ENCODE measurements at places on chromosomes 3 and 15. TPM values are rescaled to one million over a fixed set of nuclear protein-coding genes. Genes with fewer than 3 reads are reported as not detected.

GRCh38 chr3:173214576-173214975, 73.5 kb upstream of the SPATA16 start:
- no peaks in the 10 kb centered on the region for H3K27me3 ChIP-seq
- H3K4me3 ChIP-seq: no peak overlapping the region
- H3K4me1 ChIP-seq: no peaks in the 10 kb centered on the region
- DNase-seq: no peak
- no peak overlapping the region for H3K27ac ChIP-seq

DNA sequence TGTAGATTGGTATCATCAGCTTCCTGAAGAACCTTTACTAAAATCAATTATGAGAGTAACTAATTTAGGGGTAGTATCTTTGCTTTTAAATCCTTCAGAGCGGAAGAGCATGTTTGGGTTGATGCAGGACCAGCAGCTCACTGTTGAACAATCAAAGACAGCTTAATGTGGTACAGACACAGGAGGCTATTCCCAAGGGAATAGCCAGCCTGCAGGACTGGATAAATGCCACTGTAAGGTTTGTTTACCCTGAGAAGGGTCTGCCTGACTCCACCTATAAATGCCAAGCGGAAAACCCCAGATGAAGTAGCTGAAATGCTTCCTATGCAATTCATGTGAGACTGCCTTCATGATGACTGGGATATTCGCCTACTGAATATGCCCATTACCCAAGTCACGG, 16.0 kb upstream of the STAC start:
- H3K27me3 ChIP-seq: no peaks in the 10 kb centered on the region
- no peak overlapping the region for H3K4me3 ChIP-seq
- no peak for DNase-seq
- H3K27ac ChIP-seq: no peak overlapping the region

GRCh38 chr15:80350941-80351610, 53.1 kb upstream of the ARNT2 start:
- H3K36me3 ChIP-seq: no peaks in the 10 kb centered on the region
- no peak overlapping the region for H3K4me3 ChIP-seq
- no peaks in the 10 kb centered on the region for H3K4me1 ChIP-seq
- H3K27ac ChIP-seq: no peak overlapping the region

- no peaks in the 10 kb centered on the region for H3K4me1 ChIP-seq
- no peak for DNase-seq
- no peak overlapping the region for H3K4me3 ChIP-seq
- H3K27ac ChIP-seq: no peak overlapping the region
Observed at GRCh38 chr3:134075568-134075825, 45.8 kb upstream of the SLCO2A1 start.

DNA sequence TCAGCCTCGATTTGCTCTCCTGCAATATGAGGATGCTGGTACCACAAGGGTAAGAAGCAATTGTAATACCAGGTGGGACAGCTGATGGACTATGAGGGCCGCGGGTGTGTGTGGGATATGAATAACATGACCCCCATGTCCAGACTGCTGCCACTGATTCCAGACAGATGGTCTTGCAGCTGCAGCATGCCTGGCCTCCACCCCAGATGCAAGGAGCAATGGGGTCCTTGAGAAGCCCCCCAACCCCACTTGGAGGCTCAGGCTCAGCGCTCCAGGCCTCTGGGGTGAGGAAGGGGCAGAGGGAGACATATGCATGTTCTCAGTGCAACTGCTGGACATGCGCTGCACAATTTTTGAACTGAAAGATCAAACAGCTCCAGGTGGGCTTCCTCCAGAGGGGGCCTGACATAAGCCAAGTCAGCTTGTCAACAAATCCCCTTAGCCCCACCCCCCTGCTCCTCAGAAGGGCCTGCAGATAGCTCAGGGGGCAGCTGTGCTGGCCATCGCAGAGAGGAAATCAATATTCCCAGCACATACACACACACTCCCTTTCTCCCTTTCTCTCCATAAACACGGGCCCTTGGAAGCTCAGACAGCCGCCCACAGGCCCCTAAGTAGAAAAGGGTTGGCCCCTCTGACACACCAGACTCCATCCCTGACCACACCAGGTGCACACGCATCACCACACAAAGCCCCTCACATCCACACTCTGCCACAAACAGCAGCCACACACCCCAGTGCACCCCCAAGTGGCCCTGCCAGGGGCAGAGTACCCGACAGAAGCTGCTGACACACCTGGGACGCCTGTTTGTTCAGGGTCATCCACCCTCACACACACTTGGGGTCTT, 107.0 kb downstream of the IQSEC1 start:
- no peak overlapping the region for H3K27ac ChIP-seq
- peak overlapping the region; percentile 61 for H3K4me3 ChIP-seq
- no peaks in the 10 kb centered on the region for H3K36me3 ChIP-seq
- H3K4me1 ChIP-seq: peaks cover 2% of the 10 kb centered on the region
- H3K27me3 ChIP-seq: no peaks in the 10 kb centered on the region

- no peak overlapping the region for H3K27ac ChIP-seq
- no peak for DNase-seq
- no peaks in the 10 kb centered on the region for H3K27me3 ChIP-seq
Observed at GRCh38 chr3:24682141-24682547, 187.5 kb upstream of the THRB start.

GRCh38 chr3:180656406-180656805, 22.9 kb downstream of the CCDC39 start:
- no peaks in the 10 kb centered on the region for H3K36me3 ChIP-seq
- H3K4me3 ChIP-seq: no peak overlapping the region
- no peak for DNase-seq
- no peak overlapping the region for H3K27ac ChIP-seq
- no peaks in the 10 kb centered on the region for H3K4me1 ChIP-seq
- H3K27me3 ChIP-seq: no peaks in the 10 kb centered on the region

DNA sequence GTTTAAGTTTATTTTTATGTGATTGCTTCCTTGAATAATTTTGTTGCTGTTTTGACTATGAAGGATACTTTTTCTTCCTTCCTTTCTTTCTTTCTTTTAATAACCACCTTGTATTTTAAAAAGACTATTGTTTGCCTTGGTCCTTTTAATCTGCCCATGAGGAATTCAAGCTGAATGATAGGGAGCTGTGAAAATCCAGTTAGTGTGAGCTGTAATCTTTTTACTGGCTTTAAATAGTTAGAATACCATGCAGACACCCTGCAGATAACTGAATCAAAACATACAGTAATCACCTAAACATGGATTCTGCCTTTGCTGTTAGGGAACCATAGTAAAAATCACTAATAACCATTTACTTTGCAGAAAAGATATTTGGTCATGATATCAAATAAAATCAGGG, 110.7 kb downstream of the RSRC1 start:
- H3K36me3 ChIP-seq: no peaks in the 10 kb centered on the region
- H3K27ac ChIP-seq: no peak overlapping the region
- no peaks in the 10 kb centered on the region for H3K4me1 ChIP-seq
- H3K27me3 ChIP-seq: no peaks in the 10 kb centered on the region
- DNase-seq: no peak
- H3K4me3 ChIP-seq: no peak overlapping the region

- no peak overlapping the region for H3K27ac ChIP-seq
- no peaks in the 10 kb centered on the region for H3K36me3 ChIP-seq
- H3K4me3 ChIP-seq: no peak overlapping the region
- no peak for DNase-seq
- no peaks in the 10 kb centered on the region for H3K27me3 ChIP-seq
- H3K4me1 ChIP-seq: no peaks in the 10 kb centered on the region
Observed at GRCh38 chr15:28861031-28861534, 12.6 kb upstream of the GOLGA6L7 start.

DNA sequence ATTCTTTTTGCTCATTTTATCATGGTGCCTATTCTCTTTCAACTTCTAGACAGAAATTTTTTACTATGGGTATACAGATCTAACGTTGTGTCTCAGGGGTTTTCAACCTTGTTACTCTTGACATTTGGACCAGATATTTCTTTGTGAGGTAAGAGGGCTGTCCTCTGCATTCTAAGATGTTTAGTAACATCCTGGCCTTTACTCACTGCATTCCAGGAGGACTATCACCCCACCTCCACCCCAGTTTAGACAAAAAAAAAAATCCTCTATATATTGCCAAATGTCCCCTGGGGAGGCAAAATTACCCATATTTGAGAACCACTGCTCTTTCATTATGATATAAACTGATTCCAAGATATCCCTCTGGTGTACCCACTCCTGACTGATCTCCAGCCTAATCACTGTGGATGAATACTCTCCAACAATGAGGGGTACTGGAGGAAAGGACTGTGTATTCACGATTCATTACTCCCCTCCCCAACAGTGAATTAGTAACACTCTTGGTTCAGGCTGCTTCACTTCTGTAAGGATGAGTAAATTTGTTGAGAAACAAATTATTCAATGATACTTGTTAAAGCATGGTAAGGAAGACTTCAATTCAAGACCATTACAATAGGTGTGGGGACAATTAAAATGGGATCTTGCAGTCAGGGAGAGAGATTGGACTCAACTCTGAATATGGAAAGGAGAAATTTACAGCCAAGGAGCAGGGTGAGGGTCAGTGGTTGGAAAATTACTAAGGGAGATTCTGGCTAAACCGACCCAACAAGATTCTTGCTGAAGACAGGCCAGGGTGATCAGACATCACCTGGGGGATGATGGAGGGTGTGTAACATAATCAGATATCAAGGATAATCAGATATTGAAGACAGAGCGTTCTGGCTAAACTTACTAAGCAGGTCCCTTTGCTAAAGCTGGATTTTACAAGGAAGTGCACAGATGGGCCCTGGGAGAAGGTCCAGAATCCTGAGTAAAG, 123.8 kb upstream of the DAZL start:
- no peaks in the 10 kb centered on the region for H3K36me3 ChIP-seq
- no peak overlapping the region for H3K4me3 ChIP-seq
- H3K4me1 ChIP-seq: no peaks in the 10 kb centered on the region
- DNase-seq: no peak
- H3K27ac ChIP-seq: no peak overlapping the region

DNA sequence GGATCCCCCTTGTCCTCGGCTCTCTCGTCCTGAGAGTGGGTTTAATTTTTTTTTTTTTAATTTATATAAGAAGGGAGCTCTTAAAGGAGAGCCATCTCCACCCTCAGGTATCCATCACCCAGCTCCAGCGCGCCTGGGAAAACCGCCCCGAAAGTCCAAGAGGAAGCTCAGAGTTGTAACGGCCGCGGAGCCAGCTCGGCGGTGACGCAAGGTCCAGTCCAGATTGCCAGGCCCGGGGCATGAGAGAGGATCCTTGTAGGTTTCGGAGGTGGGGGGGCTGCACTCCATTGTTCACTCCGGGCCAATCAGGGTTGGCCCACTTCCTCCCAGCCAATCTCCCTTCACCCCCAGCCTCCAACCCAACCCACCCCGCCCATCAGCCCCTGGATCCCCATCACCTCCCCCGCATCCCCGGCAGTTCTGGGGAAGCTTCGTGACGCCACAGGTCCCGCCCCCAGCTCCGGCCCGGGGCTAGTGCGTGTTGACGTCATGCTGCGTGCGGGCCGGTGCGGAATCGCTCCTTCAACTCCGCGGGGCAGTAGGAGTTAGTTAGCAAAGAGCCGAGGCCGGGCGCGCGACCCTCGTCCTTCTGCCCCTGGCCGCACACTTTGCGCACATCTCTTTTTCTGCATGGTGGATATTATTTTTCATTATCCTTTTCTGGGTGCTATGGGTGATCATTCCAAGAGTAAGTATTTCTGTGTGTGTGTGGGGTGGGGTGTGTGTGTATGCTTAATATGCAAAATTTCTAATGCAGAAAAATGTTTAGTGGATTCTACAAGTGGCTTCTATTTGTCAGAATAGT, at the start of gene ISL2:
Gene ISL2 (plus strand): TSS at position 520 of the 805 bp plus-strand sequence. CDS start 111 bp downstream, at position 631.
- H3K4me3 ChIP-seq: peak within 1 kb of the TSS; percentile 47
- H3K27ac ChIP-seq: no peak within 1 kb of the TSS
- peaks cover 76% of the 10 kb centered on the region for H3K27me3 ChIP-seq
- H3K4me1 ChIP-seq: peaks cover 35% of the 10 kb centered on the region

- H3K27me3 ChIP-seq: no peaks in the 10 kb centered on the region
- no peak overlapping the region for H3K4me3 ChIP-seq
- H3K4me1 ChIP-seq: peaks cover 2% of the 10 kb centered on the region
- no peak for DNase-seq
- H3K36me3 ChIP-seq: no peaks in the 10 kb centered on the region
- H3K27ac ChIP-seq: no peak overlapping the region
Observed at GRCh38 chr3:64888165-64888564, 200.4 kb upstream of the ADAMTS9 start.

DNA sequence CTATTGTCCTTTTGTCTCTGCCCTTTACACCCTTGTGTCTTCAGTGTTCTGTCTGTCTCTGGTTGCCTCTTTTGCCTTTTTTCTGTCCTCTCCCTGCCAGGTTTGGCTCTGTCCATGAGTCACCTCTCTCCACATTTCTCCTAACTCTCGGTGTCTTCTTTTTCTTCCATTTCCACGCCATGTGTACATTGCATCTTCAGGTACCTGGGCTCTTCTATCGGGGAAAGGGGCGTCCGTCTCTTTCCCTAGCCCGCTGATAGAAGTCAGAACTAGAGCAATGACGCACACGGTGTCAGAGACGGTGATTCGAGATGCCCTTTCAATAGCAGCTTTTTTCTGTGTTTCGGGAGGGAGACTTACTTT, 641 bp downstream of the OPA1 start:
- peak overlapping the region; percentile 33 for H3K27ac ChIP-seq
- DNase-seq: no peak
- no peaks in the 10 kb centered on the region for H3K4me1 ChIP-seq
- H3K36me3 ChIP-seq: no peaks in the 10 kb centered on the region
- H3K4me3 ChIP-seq: peak overlapping the region; percentile 89

- no peak for DNase-seq
- no peak overlapping the region for H3K4me3 ChIP-seq
- H3K27ac ChIP-seq: no peak overlapping the region
- no peaks in the 10 kb centered on the region for H3K4me1 ChIP-seq
Observed at GRCh38 chr15:74430510-74430951, 3.2 kb downstream of the SEMA7A start.

The PTX3 gene
- total RNA-seq: 1.4 TPM

The TTLL13 gene
- total RNA-seq: not detected

The ROPN1 gene
- total RNA-seq: not detected

GRCh38 chr15:40353697-40354096, 2.9 kb downstream of the PHGR1 start:
- no peak overlapping the region for H3K4me3 ChIP-seq
- peaks cover 6% of the 10 kb centered on the region for H3K27me3 ChIP-seq
- no peak overlapping the region for H3K27ac ChIP-seq
- no peaks in the 10 kb centered on the region for H3K36me3 ChIP-seq
- DNase-seq: no peak

GRCh38 chr15:27077790-27078189, 106.8 kb downstream of the GABRG3 start:
- no peak overlapping the region for H3K4me3 ChIP-seq
- no peaks in the 10 kb centered on the region for H3K27me3 ChIP-seq
- DNase-seq: no peak
- H3K27ac ChIP-seq: no peak overlapping the region
- H3K36me3 ChIP-seq: no peaks in the 10 kb centered on the region
